Activated CD4-positive, alpha-beta memory T cell treated with anti-CD3 and anti-CD28 coated beads, Interleukin-2, amount 10 ng/mL, durations not matched to agents 7 days and 5 days (primary cell): ENCODE measurements at places on chromosomes 7 and 10.

DNA sequence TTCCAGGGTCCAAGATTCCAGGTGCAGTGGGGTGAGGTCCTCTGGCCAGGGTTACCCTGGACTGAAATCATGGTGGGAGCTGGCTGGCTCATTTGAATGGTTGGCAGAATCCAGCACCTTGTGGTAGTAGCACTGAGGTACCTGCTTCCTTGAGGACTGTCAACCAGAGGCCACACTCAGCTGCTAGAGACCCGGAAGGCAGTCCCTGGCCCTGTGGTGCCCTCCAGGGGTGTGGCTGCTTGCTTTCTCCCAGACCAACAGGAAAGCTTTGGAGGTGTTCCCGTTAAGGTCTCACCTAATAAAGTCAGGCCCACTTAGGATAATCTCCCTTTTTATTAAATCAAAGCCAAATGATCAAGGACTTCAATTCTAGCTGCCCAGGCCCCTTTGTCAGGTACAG, 107.7 kb upstream of the GDF10 start:
- DNase-seq: no peak

DNA sequence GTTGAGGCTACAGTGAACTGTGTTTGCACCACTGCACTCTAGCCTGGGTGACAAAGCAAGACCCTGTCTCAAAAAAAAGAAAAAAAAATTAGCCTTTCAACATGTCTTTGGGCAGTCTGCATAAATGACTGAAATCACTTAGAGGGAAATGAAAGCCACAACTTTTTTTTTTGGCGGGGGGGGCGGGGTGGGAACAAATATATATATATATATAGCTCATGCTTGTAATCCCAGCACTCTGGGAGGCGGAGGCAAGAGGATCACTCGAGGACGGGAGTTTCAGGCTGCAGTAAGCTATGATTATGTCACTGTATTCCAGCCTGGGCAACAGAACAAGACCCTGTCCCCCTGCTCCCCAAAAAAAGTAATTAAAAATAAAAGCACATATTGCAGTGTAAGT, 23.4 kb upstream of the MICU1 start:
- no peak for DNase-seq

GRCh38 chr10:36423821-36424248, 701.6 kb upstream of the ANKRD30A start:
- DNase-seq: no peak

GRCh38 chr7:80478683-80479082, 33.2 kb downstream of the GNAT3 start:
- DNase-seq: no peak

GRCh38 chr7:155794196-155794595, 18.1 kb downstream of the SHH start:
- no peak for DNase-seq

GRCh38 chr10:132044803-132045202, 20.9 kb upstream of the JAKMIP3 start:
- DNase-seq: no peak

DNA sequence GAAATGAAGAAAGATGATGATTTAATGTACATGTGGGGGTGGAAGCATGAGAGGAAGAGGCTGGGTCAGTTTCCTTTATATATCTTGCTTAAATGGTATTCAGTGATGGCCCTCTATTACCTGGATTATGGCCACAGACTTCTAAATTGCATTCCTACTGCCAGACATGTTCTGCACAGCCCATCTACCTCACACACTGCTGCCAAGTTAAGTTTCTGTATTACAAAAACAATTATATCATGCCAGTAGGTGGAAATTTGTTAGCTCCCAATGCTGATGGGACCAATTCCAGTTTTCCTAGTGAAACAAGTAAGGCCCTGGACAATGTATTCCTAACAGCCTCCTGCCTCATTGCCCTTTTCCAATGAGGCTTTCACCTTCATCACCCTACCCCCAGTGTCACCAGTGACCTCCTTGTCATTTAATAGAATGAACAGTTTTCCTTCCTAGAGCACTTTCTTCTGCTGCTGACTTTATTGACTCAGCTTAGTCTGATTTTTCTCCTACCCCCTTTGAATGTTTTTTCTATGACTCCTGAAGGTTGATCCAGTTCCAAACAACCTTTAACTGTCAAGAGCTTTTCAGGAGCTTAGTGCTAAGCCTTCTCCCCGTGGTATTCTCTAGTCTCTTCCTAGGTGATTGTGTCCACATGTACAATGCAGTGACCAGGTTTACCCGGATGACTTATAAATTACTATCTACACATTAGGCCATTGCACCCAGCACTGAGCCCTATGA, 316.6 kb upstream of the ANKRD30A start:
- no peak for DNase-seq

- no peak for DNase-seq
Measured at GRCh38 chr10:90920986-90921666, at the start of gene ANKRD1. ANKRD1 (minus strand) TSS chr10:90921087; CDS start chr10:90921027, 60 bp downstream.

DNA sequence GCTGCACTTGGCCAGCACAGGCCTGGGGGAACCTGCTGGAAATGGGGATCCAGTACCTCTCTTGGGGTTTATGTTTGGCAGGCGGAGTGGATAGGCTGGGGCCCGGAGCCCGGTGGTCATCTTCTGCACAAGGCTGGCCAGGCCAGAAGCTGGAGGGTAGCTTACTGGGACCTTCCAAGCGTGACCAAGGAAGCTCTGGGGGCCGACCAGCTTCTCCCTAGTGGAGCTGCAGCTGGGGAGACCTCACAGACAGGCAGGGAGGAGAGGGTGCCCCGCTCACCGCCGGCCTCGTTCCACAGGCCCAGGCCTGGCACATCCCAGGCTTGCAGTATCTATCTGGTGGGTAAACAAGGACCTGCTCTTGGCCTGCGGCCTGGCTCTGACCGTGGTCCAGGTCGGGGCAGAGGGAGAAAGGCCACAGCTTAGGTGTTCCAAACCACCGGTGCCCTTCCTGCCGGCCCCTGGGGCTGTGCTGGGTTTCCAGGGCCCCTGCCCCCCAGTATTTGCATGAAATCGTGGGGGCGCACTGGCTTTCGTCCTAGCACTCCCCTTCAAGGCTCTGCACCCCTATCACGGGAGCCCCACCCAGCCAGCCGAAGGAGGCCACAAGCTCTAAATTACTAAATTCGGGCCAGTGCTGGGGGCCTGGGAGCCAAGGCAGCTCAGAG, 1.5 kb upstream of the ELFN1 start:
- no peak for DNase-seq

GRCh38 chr10:18134921-18135320, 5.3 kb upstream of the CACNB2 start:
- DNase-seq: no peak

GRCh38 chr7:47748041-47748440, 166.1 kb upstream of the TNS3 start:
- no peak for DNase-seq

DNA sequence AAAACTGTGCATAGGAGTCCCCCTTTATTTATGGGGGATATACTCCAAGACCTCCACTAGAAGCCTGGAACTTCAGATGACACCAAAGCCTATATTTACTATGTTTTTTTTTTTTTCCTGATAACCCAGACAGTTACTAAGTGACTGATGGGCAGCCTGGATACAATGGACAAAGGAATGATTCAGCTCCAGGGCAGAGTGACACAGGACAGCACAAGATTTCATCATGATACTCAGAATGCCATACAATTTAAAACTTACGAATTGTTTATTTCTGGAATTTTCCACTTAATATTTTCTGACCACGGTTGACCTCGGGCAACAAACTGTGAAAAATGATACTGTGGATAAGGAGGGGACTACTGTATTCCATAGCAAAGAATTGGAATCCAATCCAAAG, 843.6 kb downstream of the PCDH15 start:
- no peak for DNase-seq

GRCh38 chr7:2858621-2859020, 14.5 kb upstream of the GNA12 start:
- DNase-seq: no peak

GRCh38 chr10:30447125-30447799, 13.3 kb downstream of the MAP3K8 start:
- DNase-seq: no peak

DNA sequence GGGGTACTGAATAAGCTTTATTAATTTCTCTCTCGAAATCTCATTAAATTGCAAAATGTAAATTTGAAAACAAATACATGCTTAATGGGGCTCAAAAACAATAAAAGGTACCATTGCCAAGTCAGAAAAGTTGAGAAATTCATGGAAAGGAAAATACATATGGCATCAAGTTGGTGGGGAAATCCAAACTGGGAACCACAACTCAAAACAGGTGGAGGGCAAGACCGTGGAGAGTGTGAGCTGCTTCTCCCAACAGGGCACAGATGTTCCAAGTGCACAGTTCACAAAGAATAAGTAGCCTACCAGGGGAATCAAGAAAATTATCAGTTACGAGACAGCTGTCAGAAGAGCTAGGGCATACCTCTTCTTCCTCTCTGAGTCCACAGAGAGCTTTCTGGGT, 26.6 kb downstream of the MKX start:
- no peak for DNase-seq

GRCh38 chr10:72616716-72617115, 9.2 kb downstream of the MICU1 start:
- DNase-seq: no peak

- no peak for DNase-seq
Measured at GRCh38 chr7:4779118-4779517, 3.7 kb downstream of the AP5Z1 start.

- no peak for DNase-seq
Measured at GRCh38 chr7:134254311-134254710, 62.4 kb downstream of the SLC35B4 start.

GRCh38 chr10:101687071-101687658, 7.8 kb downstream of the FBXW4 start:
- no peak for DNase-seq
